ENCODE measurements at places on chromosomes 3 and 15.

DNA sequence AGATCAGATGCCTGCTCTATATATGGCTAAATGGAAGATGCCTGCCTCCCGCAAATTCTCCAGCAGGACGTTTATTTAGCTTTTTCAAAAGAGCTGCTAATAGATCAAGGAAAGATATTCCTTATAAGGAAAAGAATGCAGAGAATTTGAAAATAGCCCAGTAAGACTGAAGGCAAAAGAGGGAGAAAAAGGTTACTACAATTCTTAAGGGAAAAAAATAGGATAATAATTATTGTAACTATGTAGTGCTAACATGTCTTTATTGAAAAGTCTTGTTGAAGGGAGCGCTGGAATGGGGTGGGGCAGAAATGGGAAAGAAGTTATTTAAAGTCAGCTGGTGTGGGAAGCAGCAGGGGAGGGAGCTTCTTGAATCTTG, 2.9 kb downstream of the TPM1 start:
- no peak for DNase-seq

DNA sequence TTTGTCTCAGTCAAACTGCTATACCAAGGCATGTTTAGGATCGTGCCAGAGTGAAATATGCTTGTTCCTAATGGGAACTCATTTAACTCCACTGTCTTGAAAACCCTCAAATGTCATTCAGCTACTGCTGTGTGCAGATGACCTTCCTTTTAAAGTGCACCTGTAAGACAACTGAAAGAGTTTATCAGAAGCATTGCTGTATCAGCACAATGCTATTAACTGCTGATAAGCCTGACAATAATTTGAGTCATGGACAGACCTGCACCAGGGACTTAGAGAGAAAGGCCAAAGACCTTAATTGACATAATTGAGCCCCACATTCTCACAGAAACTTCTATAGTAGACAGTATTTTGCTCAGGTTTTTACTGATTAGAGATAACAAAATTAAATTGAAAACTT, 557.9 kb downstream of the DIPK2A start:
- DNase-seq, result no peak

GRCh38 chr15:98904544-98904943, 103.0 kb downstream of the PGPEP1L start:
- DNase-seq, result no peak

GRCh38 chr3:112017091-112017490, 17.4 kb upstream of the TMPRSS7 start:
- DNase-seq, result no peak

GRCh38 chr15:72034859-72035650, 82.9 kb downstream of the MYO9A start:
- DNase-seq, result no peak

DNA sequence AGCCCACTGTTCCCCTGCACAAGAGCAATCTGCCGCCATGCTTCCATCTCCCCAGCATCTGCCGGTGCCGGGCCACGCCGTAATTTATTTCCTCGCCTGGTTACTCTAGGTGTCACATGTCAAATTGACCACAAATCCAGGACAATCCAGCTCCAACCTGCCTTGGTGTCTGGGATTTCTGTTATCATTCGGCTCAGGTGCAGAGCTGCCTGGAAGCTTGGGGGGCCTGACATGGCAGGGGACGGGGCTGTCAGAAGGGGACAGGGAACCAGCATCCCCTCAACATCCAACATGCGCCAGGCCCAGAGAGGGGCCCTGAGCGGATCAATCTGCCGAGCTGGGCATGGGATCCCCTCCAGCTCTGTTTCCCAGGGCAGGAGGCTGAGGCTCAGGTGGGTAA, 47.9 kb downstream of the HMCES start:
- no peak for DNase-seq

- no peak for DNase-seq
These were observed 33.8 kb upstream of the GREM1 start for GRCh38 chr15:32683906-32684584.

DNA sequence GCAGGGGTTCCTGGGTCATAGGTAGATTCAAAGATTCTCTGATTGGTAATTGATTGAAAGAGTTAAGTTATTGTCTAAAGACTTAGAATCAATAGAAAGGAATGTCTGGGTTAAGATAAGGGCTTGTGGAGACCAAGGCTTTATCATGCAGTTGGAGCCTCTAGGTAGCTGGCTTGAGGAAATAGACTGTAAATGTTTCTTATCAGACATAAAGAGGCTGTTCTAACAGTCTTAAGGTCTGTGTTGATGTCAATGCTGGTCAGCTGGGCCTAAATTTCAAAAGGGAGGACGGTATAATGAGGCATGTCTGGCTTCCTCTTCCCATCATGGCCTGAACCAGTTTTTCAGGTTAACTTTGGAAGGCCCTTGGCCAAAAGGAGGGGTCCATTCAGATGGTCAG, 48.9 kb downstream of the GASK1A start:
- no peak for DNase-seq
